ENCODE measurements at places on chromosomes 5 and 9. TPM values are rescaled to one million over a fixed set of nuclear protein-coding genes. Genes with fewer than 3 reads are reported as not detected.
A peak's percentile ranks its signal among the peaks of the same experiment; 100 is the strongest.

Gene ANXA1
- 135 TPM for total RNA-seq

Gene SPAG8
- 1.4 TPM for total RNA-seq

Gene COL23A1
- total RNA-seq, result 0.18 TPM

Gene GMCL2
- not detected for total RNA-seq

Gene TMEM171
- not detected for total RNA-seq

Gene CLPTM1L
- 107 TPM for total RNA-seq

Gene SCGB3A2
- not detected for total RNA-seq

Gene SV2C
- 0.26 TPM for total RNA-seq

Gene FCN1
- not detected for total RNA-seq

GRCh38 chr9:117932585-117932984, 228.4 kb downstream of the TLR4 start:
- no peak for DNase-seq
- H3K4me1 ChIP-seq, result no peaks in the 10 kb centered on the region
- H3K4me3 ChIP-seq, result no peak overlapping the region
- no peaks in the 10 kb centered on the region for H3K36me3 ChIP-seq

DNA sequence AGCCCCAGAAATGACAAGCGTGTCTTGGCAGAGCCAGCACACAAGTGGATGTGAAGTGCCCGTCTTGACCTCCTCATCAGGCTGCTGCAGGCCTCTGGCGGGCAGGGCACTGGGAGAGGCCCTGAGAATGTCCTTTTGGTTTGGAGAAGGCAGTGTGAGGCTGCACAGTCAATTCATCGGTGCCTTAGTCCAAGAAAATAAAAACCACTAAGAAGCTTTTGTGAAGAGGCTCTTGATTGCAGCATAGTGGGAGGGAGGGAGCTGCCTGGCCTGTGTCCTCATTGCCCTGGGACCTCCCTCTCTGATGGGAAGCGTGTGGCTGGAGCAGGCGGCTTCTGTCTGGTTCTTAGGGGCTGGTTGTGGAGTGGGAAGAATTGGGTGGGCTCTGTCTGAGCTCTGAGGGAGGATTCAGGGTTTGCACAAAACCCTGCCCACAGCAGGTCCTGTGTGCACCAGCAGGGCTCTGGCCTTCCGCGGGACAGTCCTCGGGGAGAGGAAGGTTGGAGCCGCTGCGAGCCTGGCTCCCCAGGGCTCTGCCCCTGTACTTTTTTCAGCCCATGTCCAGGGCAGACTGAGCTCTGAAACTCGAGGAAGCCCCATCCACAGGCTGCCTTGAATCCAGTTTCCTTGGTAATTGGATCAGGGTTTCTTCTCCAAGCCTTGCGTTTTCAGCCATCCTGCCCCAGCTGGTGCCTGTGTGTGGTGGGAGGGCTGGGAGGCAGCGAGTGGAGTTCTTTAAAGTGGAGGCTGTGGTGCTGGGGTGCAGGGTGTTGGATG, 1.1 kb downstream of the HRCT1 start:
- H3K4me3 ChIP-seq, result no peak overlapping the region
- peaks cover 5% of the 10 kb centered on the region for H3K27me3 ChIP-seq
- DNase-seq, result no peak
- peaks cover 21% of the 10 kb centered on the region for H3K4me1 ChIP-seq
- no peaks in the 10 kb centered on the region for H3K36me3 ChIP-seq

GRCh38 chr5:118637947-118638670, 350.2 kb downstream of the DTWD2 start:
- no peak overlapping the region for H3K27ac ChIP-seq
- no peak for DNase-seq
- no peaks in the 10 kb centered on the region for H3K27me3 ChIP-seq
- no peak overlapping the region for H3K4me3 ChIP-seq

GRCh38 chr5:136769900-136770684, 404.7 kb upstream of the TRPC7 start:
- H3K4me1 ChIP-seq, result peaks cover 6% of the 10 kb centered on the region
- H3K4me3 ChIP-seq, result no peak overlapping the region
- DNase-seq, result peak; percentile 54
- H3K27me3 ChIP-seq, result no peaks in the 10 kb centered on the region
- H3K36me3 ChIP-seq, result no peaks in the 10 kb centered on the region

DNA sequence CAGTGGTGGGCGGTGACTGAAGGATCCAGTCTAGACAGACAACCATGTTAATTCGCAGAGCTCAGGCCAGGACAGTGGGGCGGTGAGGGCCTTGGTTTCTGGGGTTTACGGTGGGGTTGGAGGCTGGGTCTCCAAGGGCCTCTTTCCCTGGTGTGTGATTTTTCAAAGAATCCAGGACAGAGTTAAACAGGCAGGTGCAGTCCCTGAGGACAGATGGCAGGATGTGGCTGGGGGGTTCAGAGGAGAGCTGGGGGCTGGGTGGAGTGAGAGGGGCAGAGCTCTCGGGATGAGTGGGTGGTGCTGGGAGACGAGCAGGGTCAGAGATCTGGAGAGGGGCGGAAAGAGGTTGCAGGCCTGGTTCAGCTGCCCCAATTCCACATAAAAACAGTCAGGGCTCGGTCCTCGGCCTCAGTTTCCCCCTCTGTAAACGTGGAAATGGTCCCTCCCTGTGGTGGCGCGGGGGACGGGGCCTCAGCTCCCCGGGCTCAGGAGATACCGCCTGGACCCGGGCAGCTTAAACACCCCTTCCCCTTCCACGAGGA, 145.9 kb downstream of the GAPVD1 start:
- H3K4me1 ChIP-seq, result peaks cover 12% of the 10 kb centered on the region
- H3K4me3 ChIP-seq, result peak overlapping the region; percentile 30
- DNase-seq, result no peak
- peaks cover 1% of the 10 kb centered on the region for H3K36me3 ChIP-seq
- H3K27me3 ChIP-seq, result peaks cover 22% of the 10 kb centered on the region
- H3K27ac ChIP-seq, result no peak overlapping the region

DNA sequence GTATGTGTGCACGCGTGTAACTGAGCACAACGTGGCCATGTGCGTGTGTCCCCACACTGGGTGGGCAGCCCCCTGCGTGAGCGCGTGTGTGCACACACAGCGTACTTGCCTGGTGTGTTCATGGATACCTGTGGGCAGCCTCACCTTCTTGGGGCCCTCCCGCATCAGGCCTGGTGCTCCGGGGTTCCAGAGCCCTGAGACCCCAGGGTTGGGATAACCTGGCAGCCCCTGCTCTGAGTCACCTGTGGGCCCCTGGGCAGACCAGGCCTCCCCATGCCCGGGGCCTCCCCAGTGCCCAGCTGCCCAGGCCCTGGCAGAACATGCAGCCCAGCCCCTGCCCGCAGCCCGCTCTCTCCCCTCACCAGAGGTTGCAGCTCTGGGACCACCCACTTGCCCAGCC, 25.2 kb downstream of the LHX3 start:
- H3K4me1 ChIP-seq, result no peaks in the 10 kb centered on the region
- no peaks in the 10 kb centered on the region for H3K27me3 ChIP-seq
- no peak overlapping the region for H3K4me3 ChIP-seq
- DNase-seq, result no peak

- peaks cover 2% of the 10 kb centered on the region for H3K4me1 ChIP-seq
- no peaks in the 10 kb centered on the region for H3K36me3 ChIP-seq
- peaks cover 11% of the 10 kb centered on the region for H3K27me3 ChIP-seq
- H3K27ac ChIP-seq, result no peak overlapping the region
Measured at GRCh38 chr5:53334431-53334941, 145.9 kb upstream of the FST start.

- H3K27me3 ChIP-seq, result no peaks in the 10 kb centered on the region
- H3K36me3 ChIP-seq, result peaks cover 5% of the 10 kb centered on the region
- no peak overlapping the region for H3K27ac ChIP-seq
- DNase-seq, result no peak
- no peak overlapping the region for H3K4me3 ChIP-seq
- H3K4me1 ChIP-seq, result peaks cover 2% of the 10 kb centered on the region
Measured at GRCh38 chr5:173920866-173921555, 32.9 kb downstream of the CPEB4 start.

DNA sequence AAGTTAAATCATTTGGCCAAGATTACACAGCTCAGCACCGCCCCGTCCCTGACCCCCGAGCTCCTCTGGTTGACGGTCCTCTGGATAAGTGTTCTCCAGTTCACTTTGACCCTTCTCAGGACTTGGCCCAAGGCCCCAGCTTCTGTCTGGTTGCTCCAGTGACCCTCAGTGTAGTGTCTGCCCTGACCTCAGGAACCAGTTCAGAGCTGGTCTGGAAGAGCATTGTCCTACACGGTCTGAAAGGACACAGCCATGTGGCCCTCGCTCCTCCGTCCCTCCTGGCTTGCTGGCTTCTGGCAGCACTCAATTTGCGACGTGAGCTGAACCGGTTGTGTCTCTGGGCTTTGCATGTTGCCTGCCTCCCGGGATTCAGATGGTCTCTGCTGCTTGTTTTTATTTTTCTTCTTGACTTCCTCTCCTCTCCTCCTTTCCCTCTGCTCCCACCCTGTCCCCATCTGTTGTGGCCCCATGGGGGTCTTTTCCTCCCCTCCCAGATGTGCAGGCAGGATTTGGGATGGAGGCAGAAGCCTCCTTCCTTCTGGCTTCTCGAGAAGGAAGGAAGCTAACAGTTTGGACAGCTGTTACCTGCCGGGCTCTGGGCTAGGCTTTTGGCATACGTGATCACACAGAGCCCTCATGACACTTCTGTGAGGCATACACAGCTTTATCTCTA, 72.0 kb downstream of the PPARGC1B start:
- H3K36me3 ChIP-seq, result no peaks in the 10 kb centered on the region
- no peaks in the 10 kb centered on the region for H3K4me1 ChIP-seq
- H3K27me3 ChIP-seq, result no peaks in the 10 kb centered on the region
- no peak overlapping the region for H3K27ac ChIP-seq
- DNase-seq, result no peak

GRCh38 chr5:135426102-135427082, 20.8 kb downstream of the DCANP1 start:
- H3K27ac ChIP-seq, result peak overlapping the region; percentile 55
- H3K4me3 ChIP-seq, result no peak overlapping the region
- no peaks in the 10 kb centered on the region for H3K36me3 ChIP-seq
- peaks cover 13% of the 10 kb centered on the region for H3K4me1 ChIP-seq

DNA sequence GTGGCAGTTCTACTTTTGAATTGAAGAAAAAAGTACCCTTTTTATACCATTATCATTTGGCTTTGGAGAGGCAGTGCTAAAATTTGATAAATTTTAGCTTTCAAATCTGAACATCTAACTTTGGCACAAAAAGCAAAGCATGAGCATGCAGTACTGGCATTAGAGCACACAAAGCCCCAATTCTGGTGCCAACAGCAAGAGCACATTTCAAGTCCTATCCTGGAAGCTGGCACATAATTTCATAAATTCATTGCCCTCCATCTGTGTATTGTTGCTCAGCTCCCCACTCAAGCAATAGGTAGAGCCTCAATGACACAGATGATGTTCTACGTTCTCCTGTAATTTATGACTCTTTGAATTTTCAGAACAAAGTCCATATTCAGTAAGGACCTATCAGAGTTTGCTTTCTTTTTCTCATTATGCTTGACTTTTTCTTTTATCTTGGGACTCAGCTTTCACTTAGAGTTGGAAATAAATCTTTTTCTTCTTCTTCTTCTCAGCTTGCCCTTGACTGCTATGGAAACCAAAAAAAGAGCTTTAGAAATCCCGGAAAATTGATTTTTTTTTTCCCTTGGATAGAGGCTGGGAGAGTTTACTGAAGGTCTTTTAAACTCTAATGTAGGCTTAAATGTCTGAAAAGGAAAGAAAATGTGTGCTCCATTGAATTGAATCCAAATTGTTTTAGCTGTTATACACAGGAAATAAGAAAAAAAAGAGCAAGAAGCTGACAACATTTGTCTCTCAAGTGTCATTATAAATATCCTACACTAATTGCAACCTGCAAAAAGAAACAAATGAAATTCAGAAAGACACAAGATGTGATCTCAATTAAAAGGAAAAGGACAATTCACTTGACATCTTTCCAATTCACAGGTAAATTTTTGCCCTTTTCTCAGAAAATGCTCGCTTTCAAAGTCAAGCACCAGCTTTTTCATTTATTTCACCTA, 380.8 kb upstream of the CDH18 start:
- H3K36me3 ChIP-seq, result no peaks in the 10 kb centered on the region
- no peak for DNase-seq
- H3K4me3 ChIP-seq, result no peak overlapping the region
- no peak overlapping the region for H3K27ac ChIP-seq
- no peaks in the 10 kb centered on the region for H3K4me1 ChIP-seq

- H3K27ac ChIP-seq, result no peak overlapping the region
- no peaks in the 10 kb centered on the region for H3K36me3 ChIP-seq
- no peak overlapping the region for H3K4me3 ChIP-seq
- no peak for DNase-seq
Measured at GRCh38 chr5:61811052-61811451, 479.0 kb downstream of the ZSWIM6 start.

- no peak overlapping the region for H3K27ac ChIP-seq
- no peaks in the 10 kb centered on the region for H3K27me3 ChIP-seq
- peaks cover 62% of the 10 kb centered on the region for H3K4me1 ChIP-seq
- peaks cover 5% of the 10 kb centered on the region for H3K36me3 ChIP-seq
- no peak overlapping the region for H3K4me3 ChIP-seq
Measured at GRCh38 chr5:132096904-132097303, 23.3 kb downstream of the CSF2 start.

- no peaks in the 10 kb centered on the region for H3K4me1 ChIP-seq
- H3K27ac ChIP-seq, result no peak overlapping the region
- no peak for DNase-seq
- H3K36me3 ChIP-seq, result no peaks in the 10 kb centered on the region
Measured at GRCh38 chr9:27293996-27294395, 3.0 kb downstream of the EQTN start.

DNA sequence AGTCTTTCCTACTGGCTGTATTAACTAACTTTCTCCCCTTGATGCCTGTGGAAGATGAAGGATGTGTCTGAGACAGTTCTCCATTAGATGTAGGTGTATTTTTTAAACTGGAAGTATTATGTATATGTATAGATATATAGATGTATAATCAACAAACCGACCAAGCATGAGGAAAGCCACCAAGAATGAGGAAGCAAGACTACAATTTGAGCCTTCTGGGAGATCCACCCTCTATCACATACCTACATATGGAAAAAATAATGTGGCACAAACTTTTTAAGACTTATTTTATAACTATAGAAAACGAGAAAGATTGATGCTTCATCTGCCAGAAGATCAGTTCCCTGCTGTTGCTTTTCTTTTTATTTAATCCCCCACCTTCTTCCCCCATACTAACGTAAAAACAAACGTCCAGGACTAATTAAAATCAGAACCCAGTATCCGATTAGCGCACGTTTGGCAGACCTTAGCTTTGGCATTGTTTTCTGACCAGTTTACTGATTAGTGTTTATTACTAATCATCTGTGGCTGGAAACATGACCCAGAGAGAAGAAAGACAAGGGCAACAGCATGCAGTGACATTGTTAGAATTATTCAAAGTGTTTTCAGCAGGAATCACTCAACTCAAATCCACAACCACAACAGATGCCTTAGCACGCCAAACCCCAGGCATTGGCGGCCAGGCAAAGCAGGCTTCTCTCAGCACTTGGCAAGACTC, 490.2 kb downstream of the EBF1 start:
- H3K36me3 ChIP-seq, result no peaks in the 10 kb centered on the region
- no peak overlapping the region for H3K27ac ChIP-seq
- H3K4me3 ChIP-seq, result no peak overlapping the region
- no peaks in the 10 kb centered on the region for H3K4me1 ChIP-seq
- DNase-seq, result no peak
- no peaks in the 10 kb centered on the region for H3K27me3 ChIP-seq

Measured in activated CD8-positive, alpha-beta memory T cell treated with anti-CD3 and anti-CD28 coated beads, Interleukin-2, amount 10 ng/mL, durations not matched to agents 7 days and 5 days (primary cell).